ENCODE measurements at places on chromosomes 2 and 18.

DNA sequence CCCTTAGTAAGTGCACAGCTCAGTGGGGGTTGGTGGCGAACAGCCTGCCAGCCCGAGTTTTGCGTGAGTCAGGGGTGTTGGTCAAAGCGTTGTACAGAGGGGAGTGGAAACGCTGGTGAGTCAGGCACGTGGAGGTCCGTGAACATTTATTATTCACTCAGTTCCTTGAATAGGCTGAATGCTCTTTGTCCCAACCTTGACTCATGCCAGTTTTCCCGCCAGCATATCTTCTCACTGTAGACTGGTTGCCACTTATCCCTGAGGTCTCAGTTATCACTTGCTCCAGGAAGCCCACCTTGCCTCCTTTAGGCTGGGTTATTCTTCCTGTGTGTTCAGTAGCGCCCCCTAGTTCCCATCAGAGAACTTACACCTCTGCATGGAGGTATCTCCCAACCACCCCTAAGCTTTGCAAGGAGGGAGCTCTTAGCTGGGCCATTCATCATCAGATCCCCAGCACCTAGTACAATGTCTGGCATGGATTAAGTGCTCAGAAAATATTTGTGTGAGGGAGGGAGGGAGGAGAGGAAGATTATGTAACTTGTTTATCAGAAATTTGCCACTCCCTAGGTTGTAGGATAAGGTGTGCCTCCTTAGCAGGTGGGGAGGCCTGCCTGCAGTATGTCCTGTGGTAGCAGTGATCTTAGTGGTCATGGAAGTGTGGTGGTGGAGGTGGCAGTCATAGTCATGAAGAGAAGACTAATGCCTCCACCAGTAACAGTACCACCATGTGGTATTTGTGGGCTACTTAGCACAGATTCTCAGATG is 72.1 kb downstream of the CABLES1 start:
- no peak for DNase-seq

- no peak for DNase-seq
Observed at GRCh38 chr18:22325396-22325795, 92.3 kb downstream of the CTAGE1 start.

DNA sequence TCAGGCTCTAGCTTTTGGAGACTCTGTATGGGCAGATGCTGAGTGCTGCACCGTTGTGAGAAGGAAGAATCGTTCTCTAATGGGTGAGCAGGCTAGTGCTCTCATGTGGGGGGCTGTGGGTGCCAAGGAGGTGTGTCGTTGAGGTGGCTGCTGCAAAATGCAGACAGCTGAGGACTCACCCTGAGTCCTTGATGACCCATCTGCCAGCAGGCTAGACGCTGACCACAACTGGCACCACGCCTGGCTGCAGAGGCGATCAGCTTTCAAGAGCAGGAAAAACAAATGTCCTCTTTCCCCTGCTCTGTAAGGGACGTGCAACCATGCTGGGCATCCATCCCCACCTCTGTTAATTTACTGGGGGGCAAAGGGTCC is 48.2 kb downstream of the HAUS1 start:
- no peak for DNase-seq

DNA sequence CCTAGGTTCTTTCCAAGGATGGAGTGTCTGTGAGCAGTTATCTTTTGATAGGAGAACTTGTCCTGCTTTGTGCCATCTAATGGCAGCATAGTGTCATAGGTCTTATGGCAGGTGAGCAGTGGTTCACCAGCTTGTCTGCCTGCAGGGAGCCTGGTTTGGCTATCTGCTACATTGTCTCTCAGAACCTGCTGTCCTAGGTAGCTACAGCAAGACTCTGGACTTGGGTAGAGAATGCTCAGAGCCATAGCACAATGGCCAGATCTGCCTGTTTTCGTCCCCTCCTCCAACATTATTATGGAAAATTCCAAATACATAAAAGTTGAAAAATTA is 28.3 kb downstream of the AGFG1 start:
- no peak for DNase-seq

DNA sequence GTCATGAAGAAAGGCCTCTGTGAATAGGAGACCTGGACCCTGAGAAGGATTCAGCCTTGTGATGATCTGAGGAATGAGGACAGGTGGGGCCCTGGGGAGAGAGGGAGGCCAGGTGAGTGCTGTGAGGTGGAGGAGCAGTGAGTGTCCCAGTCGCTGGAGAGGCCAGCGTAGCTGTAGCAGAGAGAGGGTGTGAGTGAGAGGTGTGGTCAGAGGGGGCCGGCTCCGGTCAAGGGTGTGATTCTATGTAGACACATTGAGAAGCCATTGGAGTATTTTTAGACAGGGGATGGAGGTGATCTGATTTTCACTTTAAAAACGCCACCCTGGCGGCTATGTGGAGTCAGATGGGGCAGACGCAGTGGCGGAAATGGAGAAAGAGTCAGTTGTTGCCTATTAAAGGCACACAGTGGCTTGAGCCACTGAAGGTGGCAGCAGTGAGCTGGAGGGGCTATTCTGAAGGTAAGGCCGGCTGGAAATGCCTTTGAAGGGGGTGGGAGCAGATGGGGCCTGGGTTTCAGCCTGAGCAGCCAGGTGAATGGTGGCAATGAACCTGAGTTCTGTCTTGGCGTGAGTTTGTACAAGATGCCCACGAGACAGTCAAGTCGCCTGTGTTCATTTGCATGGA is 55.6 kb downstream of the GREB1 start:
- DNase-seq: no peak

DNA sequence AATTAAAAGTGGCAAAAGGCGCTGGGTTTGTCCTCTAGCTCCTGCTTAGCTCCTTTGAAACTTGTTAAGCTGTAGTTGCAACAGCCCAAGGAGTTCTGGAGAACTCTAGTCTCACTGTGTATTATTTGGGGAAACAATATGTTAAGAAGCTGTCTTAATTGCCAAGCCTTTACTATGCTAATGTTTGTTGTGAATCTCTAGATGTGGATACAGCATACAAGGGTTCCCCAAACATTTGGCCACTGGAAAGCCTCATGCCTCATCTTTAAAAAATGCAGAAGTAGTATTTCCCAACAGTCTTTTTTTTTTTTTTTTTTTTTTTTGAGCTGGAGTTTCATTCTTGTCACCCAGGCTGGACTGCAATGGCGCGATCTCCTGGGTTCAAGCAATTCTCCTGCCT is 236.7 kb downstream of the PRKCE start:
- peak; percentile 31 for DNase-seq

DNA sequence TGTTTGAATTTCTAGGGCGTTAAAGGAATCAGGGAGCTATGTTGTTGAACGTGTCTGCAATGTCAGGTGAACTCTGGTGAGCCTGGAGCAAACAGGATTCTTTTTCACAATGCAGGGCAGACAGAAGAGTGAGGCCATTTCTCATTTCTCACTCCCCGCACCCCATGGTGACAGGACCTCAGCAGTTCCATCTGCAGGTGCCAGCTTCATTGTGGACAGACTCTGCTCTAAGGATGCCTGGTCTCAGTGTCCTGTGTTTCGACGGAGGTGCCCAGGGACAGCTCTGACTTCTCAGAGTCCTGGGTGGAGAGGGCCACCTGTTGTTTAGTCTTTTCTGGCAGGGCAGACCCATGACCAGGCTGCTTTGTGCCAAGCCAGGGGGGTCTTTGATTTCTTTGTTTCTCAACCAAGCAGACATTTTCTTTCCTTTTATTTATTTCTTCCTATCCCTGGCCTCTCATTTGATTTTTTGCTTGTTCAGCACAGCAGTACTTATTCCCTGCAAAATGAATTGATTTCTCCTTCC is 201.5 kb downstream of the RNF144A start:
- no peak for DNase-seq

GRCh38 chr18:49819823-49820671 is 6.7 kb upstream of the ACAA2 start:
- peak; percentile 56 for DNase-seq

DNA sequence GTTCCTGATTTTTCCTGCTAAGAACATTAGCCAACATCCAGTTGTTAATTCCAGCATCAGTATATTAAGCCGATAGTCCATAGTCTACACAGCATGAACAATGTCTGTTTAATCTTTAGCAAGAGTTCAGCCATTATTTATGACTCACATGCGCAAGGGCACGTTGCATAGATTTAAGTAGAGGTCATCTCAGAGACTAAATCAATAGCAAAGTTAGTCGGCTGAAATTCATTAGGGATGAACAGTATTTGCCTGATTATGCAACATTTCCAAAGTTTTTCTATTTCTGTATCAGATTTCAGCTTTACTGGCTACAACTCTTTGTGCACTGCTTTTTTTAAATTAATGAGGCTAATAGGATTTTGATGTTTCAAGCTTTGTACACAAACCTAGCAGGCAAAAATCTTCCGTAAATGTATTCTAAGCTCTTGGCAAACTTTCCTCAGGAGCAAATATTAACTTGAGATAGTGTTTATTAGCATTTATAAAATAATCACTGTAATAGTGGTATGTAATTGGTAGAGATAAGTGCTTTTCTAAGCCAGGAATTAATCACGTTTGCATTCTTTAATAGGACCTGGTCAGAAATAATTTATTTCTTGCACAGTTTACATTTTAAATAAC is 578.7 kb upstream of the ID2 start:
- no peak for DNase-seq

- DNase-seq: no peak
Observed at GRCh38 chr18:67517444-67517765, 885 bp upstream of the DSEL start.

GRCh38 chr2:239960929-239961661 is 64.0 kb downstream of the NDUFA10 start:
- no peak for DNase-seq
